NCI-H2081 (cell line): ENCODE measurements at places on chromosomes 4 and X.

DNA sequence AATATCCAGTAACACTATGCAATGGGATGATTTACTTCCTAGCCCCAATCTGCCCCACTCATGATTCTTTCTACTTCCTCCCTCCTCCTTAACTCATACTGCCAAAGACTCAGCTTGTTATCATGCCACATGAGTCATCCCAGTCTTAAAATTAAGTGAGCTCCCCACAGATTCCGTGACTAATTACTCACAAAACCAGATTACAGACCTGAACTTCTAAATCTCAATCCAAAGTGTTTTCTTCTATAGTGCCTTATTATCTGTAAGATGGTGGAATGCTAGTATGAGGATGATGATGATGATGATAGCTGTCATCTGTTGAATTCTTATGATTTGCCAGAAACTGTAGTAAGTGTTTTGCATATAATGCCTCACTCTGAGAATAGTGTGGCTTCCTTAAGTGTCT lies 27.7 kb upstream of the GPC3 start:
- no peak for DNase-seq

DNA sequence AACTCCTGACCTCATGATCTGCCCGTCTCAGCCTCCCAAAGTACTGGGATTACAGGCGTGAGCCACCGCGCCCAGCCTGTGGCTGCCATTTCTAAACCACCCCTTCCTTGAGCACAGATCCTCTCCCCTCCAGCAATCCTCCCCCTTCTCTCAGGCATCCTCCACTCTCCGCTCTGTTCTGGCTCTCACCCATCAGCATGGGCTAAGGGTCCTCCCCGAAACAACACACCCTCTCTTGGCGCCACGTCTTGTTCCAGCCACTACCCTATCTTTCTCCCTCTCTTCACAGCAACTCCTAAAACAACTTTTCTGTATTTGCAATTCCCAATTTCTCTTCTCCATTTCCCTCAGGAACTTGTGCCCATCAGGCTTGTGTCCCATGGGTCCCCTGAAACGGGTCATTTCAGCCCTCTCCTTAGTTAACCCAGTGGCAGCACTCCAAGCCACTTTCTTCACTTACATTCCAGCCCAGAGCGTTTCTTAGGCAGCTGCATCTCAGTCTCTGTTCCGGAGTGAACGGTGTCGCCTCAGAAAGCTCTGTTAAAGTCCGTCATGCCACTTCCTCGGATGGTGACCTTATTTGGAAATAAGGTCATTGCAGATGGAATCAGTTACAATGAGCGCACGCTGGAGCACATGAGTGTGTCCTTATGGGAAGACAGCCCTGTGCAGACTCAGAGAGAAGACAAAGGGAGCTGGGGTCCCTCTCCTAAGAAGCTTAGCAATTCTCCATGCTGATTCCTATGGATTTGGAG lies 28.3 kb upstream of the CLDN24 start:
- DNase-seq = no peak

- no peak for DNase-seq
These were observed 79.1 kb upstream of the C1QTNF7 start for GRCh38 chr4:15348695-15349094.

DNA sequence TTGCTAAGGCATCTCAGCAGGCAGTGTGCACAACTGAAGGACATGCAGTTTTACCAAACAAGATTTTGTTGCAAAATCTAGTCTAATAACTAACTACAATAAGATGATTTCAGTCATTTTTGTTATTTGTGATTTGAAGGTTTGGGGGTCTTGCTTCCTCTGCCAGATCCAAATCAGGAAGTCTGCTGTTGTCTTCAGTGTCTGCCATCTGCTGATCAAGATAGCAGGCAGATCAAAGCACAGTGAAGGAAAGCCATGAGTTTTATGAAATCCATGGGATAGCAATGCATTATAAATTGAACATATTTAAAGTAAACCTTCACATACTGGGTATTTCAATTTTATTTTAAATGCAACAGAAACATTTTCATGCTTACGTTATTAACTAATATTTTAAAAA lies 169.1 kb upstream of the ETNPPL start:
- DNase-seq = no peak

- DNase-seq = no peak
These were observed 8.0 kb upstream of the CCDC110 start for GRCh38 chr4:185479507-185479971.

DNA sequence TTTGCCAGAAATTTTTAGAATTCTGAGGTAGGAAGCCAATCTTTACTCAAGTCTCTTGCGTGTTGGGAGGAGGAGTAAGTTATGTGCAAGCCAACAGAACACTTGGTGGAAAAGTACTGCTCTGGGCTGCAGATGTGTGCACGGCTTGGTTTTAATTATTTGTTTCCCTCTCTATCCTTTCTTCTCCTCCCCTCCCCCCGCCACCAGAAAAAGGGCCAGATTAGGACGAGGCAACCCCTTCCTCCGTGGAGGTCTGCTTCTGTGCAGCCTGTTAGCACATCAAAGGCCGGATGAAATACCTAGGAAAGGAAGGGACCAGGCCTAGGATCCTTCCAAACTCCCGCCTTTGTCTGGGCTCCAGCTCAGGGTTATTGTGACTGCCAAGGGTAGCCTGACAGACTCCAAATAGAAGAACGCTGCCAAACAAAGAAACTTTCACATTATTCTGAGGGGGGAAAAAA lies 1.0 kb upstream of the PGRMC1 start:
- DNase-seq = no peak

- DNase-seq = no peak
These were observed 529.7 kb upstream of the RPS6KA3 start for GRCh38 chrX:20796450-20796849.

GRCh38 chrX:139094671-139095592 lies 383.4 kb upstream of the FGF13 start:
- no peak for DNase-seq

DNA sequence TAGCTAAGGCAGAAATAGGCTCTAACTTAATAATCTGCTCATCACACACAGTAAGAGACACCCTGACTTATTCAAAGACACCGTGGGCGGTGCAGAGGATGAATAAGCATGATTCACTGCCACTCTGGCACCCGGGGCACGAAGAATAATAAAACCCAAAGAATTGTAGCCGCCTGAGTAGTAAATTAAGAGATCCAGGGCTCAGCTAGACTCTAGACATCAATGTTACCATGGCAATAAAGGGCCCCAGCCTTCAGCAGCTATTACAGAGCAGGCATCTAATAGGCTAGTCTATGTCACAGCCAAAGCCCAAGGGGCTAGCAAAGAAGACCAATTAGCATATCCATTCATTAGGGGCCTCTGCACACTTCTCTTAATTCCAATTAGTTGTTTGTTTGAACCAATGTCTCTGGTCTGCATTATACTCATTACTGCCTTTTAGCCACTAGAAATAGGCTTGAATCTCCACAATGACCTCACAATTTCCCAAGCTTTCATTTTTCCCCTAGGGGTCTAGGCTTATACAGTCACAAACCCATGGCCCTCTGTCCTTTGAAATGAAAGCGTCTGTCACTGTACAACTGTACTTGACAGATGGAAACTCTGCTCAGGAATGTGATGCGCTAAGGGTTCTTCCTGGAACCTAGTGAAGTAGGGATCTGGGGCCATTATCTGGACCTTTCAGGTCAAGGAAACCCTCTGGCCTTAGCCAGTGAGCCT lies 3.0 kb upstream of the ATP1B4 start:
- DNase-seq = no peak

DNA sequence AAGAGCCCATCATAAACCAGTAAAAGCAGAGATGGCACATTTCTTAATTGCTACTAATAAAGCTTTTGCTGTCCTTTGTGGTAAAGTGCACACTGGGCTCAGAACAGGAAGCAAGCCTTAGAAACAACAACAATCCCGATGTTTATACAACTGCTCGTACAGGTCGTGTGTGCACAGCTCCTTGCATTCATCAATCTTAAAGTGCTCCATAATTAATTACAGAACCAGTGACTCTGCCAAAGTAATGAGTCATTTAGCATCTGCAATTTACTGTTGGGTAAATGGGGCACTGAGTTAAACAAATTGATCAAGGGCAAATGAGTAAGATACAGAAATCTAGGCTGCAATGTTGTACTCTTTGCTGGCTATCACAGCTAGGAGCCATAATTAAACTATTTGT lies 61.3 kb upstream of the TXK start:
- DNase-seq = peak; percentile 76

- peak; percentile 67 for DNase-seq
These were observed 670.5 kb downstream of the GABRG1 start for GRCh38 chr4:45453258-45453853.

DNA sequence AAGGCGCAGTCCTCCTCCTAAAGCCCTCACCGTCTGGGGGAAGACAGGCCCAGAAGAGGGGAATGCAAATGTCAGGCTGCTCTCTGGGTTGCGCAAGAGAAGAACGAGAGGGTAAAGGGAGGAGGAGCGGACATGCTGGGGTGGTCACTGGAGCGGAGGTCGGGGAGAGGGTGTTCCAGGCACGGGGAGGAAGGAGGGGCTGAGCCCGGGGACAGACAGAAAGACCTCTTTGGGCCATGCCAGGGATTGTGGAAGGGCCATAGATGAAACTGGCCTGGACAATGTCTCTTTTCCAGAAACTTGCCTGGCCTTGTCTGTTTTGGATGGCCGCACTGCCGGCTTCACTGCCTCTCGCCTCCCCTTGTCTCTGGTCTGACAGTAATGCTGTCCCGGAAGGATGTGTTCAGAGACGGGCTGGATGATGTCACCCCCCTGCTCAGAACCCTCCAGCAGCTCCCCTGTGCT lies 121.0 kb downstream of the SORCS2 start:
- no peak for DNase-seq

GRCh38 chr4:121034017-121034416 lies 38.3 kb downstream of the NDNF start:
- DNase-seq = no peak

DNA sequence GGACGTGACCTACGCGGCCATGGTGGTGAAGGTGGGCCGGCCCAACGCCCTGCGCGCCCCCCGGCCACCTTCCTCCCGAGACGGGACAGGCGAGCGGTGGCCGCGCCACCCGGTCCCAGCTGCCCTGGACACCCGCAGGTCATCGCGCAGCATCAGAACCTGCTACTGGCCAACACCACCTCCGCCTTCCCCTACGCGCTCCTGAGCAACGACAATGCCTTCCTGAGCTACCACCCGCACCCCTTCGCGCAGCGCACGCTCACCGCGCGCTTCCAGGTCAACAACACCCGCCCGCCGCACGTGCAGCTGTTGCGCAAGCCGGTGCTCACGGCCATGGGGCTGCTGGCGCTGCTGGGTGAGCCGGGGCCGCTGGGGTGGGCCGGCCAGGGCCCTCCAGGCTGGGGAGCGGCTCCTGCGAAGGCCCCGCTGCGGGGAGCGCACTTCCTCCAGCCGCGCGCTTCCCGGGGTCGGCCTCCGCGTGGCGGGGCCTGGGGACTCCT lies 9.0 kb upstream of the SLC26A1 start:
- no peak for DNase-seq

- DNase-seq = no peak
These were observed 94.2 kb upstream of the TECRL start for GRCh38 chr4:64503416-64503815.

DNA sequence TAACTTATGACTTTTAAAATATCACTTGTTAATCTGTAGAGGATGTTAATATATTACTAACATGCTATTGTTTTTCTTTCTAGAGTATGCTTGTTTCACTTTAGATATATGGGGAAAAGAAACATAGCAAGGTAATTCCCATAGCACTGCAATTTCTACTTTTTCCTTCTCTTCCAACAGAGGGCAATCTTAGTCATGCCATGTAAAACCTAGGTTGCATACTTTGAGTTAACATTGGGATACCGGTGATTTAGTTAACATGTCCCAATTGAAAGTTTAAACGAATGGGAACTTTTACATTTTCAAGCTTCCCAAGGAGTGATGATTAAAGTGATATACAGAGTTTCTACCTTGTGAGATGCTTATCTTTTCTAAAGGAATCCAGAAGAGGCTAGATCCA lies 89.4 kb upstream of the IL13RA1 start:
- DNase-seq = peak; percentile 40

- DNase-seq = no peak
These were observed 17.7 kb downstream of the SEL1L3 start for GRCh38 chr4:25844961-25845712.

DNA sequence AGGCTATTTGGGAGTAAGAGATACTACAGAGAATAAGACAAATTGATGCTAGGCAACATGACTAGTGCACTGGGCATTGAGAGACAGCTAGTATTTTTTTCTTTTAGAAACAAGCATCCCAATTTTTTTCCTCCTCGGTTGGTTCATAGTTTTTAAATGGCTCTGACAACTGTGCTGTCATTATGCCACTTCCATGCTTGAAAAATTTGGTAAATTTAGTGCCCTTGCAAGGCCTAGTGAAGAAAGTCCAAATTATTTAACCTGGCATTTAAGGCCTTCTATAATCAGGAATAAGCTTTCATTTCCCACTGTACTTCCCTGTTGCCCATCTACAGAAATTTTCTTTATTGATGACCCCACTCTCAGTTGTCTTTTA lies 15.8 kb downstream of the VSIG4 start:
- DNase-seq = no peak

DNA sequence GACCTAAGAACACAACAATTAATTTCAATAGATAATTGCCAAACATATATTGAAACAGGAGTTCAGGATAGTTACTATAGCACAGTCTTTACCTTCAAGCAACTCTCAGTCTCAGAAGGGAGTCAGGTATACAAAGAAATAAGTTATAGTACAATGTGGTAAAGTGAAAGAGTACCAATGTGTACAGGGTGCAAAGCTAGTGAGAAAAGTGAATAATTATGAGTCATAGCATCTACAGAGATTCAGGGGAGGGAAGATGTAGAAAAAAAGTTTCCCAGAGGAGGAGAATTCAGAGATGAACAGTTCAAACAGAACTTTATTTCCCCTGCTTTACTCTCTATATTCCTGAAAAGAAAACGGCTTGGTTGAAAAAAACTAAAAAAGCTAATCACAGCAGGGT lies 22.7 kb upstream of the DKK2 start:
- no peak for DNase-seq

- no peak for DNase-seq
These were observed 50.6 kb upstream of the SRPX start for GRCh38 chrX:38271154-38271716.

DNA sequence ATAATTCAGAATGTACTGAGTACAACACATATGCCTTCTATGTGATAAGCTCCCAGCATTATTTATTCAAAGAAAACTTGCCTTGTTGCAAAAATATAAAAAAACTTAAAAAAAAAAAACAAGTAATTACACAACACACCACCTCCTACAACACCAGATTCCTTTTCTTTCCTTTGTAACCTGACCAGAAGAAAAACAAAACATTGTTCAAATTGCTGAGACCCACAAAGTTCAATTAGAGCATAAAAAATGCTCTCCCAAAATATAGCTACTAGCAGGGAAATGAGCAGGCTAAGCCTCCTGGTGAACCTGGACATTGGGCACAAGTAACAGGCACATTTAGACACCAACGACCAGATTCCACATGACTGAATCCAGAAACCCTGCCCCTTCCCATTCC lies 38.3 kb downstream of the MECP2 start:
- DNase-seq = no peak

GRCh38 chrX:3227526-3227925 lies 118.9 kb downstream of the MXRA5 start:
- no peak for DNase-seq
